AG04450 (cell line): ENCODE measurements at places on chromosomes 2 and 18.

DNA sequence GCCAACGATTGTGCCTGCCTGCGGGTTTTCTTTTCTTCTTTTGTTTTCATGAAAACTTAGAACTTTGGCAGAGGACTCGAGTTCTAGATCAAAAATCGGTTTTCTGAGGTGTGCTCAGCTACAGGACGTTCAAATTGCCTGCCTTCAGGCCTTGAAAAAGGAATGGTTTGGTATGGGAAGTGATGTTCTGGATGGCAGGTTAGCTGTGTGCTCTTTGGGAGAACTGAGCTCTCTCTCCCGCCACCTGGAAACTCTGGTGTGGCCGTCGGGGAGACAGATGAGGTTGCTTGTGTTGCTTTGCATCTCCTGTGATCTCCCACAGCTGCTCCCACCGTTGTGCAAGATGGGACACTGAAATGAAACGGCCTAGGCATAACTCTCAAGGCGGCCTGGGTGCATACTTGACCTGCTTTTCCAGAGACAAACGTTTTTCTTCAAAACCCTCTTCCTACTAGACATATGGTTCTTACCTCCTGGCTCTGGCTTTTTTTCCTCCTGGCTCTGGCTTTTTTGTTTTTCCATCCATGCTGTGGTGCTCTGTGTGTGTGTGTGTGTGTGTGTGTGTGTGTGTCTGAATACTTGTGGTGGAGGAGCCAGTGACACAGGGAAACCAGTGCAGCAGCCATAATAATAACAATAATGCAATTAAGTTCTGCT, 2.0 kb downstream of the FMNL2 start:
- no peak for DNase-seq

DNA sequence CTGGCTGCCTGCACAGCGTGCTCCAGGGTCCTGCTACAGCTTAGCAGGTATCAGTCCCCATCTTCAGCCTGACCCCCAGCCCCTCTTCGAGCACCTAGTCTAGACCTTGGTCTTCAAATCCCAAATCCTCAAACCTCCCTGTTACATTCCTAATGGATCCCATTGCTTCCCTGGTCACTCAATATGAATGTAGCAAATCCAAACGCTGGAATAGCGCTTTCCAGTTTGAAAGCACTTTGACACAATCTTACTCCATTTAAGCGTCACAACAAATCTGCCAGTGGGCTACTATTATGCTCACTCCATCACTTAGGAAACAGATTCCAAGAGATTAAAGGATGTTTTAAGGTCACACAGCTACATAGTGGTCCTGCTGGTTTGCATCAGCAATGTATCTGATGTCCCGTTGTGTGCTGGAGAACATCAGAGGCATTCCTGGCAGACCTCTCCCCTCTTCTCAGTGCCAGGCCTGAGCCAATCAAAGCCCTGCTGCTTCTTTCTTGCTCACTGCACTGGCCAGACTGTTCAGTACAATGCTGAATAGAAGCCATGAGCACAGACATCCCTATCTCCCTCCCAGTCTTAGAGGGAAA, 11.1 kb upstream of the INO80C start:
- DNase-seq: no peak

GRCh38 chr2:211371465-211371864, 815.1 kb downstream of the CPS1 start:
- no peak for DNase-seq

- no peak for DNase-seq
Observed at GRCh38 chr2:158099716-158100115, 2.0 kb upstream of the UPP2 start.

- DNase-seq: no peak
Observed at GRCh38 chr2:86347401-86347800, 10.0 kb upstream of the REEP1 start.
